Hindlimb muscle (tissue), 1 donor: ENCODE measurements at places on chromosomes 2 and 18.

GRCh38 chr18:57447154-57447621 is 12.0 kb downstream of the ONECUT2 start:
- DNase-seq, result peak; percentile 47

DNA sequence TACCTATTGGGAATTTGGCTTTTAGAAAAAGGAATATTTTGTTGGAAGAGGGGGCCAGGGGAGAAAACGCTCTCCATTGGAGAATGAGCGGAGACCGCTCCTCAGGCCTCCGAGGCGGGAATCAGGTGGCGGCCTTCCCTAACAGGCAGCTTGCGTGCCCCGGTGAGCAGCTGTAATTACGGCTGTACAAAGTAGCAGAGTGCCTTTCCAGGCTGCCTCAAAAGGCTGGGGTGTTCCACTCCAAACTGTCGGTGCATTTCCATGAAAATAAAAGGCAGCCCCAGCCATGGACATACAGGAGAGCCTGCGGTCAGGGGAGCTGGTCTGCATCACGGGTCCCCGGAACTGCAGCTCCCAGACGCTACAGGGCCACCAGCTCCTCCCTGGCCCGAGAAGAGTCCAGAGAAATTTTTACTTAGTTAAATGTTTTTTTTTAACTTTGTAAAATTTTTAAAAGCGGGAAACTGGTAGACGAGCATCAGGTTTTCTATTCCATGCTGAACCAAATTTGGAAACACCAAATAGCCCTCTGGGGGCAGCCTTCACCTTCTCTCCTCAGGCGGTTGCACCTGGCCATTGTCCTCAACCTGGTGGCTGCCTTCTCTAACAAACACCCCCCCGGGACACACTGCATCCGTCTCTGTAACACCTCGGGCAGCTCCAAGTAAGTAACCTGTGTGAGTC is 209.3 kb upstream of the SALL3 start:
- DNase-seq, result no peak

GRCh38 chr18:28412521-28412920 is 235.6 kb upstream of the CDH2 start:
- no peak for DNase-seq

DNA sequence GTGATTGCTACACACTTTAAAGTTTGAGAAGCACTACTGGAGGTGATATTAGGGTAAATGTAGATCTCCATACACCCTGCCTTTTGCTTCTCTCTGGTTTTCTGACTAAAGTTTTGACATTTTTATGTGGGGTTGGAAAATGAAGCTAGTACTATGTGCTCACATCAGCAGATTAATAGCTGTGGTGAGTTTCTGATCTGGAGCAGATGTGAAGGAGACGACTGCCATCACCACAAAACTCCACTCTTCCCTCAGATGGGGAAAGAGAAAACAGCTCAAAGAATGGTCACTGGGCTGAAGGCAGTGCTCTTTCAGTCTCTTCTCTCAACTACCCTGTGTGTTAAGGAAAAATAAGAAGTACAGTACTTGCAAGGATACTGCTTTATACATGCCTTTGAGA is 37.2 kb downstream of the PLEKHA3 start:
- no peak for DNase-seq

- DNase-seq, result no peak
These were observed 76.8 kb downstream of the POLR1A start for GRCh38 chr2:86028766-86029381.

- no peak for DNase-seq
These were observed 70.3 kb upstream of the PSME4 start for GRCh38 chr2:54041135-54041534.

DNA sequence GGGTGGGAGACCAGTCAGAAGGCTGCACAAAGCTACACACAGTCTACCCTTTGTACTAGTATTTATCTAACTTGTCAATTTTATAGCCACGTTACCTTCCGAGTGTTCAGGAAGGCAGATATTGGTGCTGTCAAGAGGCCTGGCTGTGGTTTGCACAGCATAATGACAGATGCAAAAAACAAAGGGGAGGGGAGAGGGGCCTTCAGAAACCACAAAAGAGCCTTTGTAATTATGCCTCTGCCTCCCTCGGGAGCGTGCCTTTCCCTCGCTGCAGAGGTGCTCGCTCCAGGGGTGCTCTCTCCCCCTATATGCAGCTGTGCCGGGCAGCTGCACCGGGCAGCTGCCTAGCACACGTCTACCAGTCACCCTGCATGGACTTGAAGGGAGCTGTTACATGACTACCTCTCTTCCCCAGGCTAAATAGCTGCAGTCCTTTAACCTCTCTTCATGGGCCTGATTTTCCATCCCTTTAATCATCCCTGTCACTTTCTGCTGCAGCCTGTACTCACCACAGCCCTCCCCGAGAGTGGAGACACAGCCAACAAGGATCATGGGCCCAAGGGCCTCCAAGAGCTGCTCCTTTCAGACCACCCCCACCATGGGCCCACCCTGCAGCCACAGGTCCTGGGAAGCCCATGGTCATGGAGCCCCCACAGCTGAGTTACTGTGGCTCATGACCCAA is 168.4 kb upstream of the PKDCC start:
- no peak for DNase-seq

- DNase-seq, result no peak
These were observed 217.7 kb downstream of the SOCS6 start for GRCh38 chr18:70506511-70506910.

GRCh38 chr2:50641633-50642032 is 390.3 kb downstream of the NRXN1 start:
- DNase-seq, result no peak

DNA sequence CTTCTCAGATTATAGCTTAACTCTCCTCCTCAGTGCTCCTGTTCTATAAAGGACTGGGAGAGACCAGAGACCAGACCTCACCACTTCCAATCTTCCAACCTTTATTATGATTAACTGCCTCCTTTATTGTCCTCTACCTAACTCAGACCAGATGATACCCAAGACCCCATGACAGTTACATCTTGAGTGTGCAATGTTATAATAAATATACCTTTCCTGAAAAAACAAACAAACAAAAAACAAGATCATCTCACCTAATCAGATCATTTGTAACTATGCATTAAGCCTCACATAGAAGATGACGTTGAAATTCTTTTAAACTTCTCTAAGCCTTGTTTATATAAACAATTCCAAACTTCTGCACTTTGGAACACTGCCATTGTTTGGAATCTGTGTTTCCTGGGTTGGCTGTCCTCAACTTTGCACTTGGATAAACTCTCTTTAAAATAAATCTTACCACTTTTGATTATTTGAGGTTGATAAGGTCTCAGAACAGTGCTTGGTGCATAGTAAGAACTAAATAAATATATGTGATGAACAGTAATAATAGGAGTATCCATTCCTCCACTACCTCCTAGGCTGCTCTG is 342.7 kb downstream of the TDRD15 start:
- no peak for DNase-seq

DNA sequence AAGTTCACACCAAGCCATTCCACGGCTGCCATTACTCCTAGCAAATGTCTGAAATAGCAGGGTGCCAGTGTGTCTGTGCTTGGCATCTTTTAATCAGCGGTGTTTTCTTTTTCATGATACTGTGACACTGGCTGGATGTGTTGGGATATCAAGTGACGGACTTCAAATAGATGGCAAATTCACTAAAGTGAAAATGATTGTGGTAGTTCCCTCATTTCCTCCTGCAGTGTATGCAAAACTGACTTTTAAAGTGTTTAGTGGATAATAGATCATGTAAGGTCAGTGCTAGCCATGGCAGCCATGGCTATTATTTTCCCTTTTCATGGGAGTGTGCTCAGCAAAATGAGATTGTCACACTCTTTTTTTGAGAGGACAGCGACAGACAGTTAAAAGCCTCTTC is 261.5 kb upstream of the SIX3 start:
- DNase-seq, result no peak

DNA sequence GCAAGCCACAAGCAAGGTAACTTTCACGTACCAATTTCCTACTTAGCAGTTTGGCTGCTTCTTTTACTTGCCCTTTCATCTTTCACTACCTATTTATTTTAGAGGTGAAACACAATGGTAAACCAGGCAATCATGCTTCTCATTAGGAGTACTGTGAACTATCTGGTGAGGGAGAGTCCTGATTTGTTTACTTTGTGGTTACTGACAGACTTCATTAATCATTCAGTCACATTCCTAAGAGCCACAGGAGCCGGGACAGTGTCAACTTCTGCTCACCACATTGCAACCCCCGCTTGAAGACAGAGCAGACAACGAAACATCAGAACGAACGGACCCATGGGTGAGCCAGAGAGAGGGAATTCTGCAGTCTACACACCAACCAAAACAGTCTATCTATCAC is 28.8 kb downstream of the TUBB6 start:
- DNase-seq, result no peak

GRCh38 chr2:149768320-149768799 is 180.8 kb upstream of the MMADHC start:
- no peak for DNase-seq

- no peak for DNase-seq
These were observed 99.4 kb downstream of the TWIST2 start for GRCh38 chr2:238947243-238947760.

GRCh38 chr18:67068608-67069007 is 447.9 kb downstream of the DSEL start:
- DNase-seq, result no peak

DNA sequence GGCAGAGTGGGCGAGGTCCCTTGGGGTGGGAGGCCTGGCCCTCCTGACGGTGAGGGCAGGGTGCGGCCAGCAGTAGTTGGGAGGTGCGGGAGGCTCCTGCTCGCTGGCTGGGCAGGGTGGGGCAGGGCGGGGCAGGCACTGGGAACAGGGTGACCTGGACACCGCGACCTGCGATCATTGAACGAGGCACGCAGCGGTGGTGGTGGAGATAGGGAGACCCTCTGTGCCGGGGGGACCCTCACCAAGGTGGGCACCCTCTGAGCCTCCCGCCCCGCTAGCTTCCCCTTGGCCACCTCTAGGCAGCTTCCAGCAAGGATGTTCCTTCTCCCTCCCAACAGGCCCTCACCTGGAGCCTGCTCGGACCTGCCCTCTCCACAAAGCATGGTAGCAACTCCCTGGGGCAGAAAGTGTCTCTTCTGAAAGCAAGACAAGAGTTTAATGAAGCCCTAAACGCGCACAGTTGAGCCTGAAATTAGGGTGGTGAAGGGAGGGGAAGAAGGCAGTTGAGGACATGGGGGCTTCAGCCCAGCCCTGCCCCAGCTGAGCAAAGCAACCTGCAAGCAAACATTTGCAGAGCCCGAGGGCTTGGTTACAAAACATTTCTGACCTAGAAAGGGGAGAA is 15.4 kb upstream of the FOSL2 start:
- no peak for DNase-seq

DNA sequence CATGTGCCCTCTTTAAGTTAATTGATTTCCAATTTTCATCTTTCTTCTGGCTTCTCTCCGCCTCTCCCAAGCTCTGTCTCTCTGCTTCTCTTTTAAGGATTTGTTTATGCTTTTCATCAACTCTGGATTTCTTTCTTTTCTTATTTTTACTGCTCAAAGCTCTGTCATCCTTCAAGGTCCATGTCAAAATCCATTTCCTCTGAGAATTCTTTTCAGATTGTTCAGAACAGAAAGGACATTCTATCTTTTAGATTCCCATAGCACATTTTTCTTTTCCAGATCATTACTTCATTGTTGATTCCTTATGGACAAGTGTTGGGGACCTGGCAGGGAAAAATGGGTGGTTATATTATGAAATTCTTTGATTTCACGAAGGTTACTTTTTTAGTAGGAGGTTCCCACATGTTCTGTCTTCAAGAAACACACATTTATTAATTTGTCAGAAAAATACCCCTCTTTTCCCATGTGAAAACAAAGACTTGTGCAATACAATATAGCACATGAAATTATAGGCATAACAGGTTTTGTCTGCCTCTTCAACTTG is 12.3 kb downstream of the PMAIP1 start:
- no peak for DNase-seq

DNA sequence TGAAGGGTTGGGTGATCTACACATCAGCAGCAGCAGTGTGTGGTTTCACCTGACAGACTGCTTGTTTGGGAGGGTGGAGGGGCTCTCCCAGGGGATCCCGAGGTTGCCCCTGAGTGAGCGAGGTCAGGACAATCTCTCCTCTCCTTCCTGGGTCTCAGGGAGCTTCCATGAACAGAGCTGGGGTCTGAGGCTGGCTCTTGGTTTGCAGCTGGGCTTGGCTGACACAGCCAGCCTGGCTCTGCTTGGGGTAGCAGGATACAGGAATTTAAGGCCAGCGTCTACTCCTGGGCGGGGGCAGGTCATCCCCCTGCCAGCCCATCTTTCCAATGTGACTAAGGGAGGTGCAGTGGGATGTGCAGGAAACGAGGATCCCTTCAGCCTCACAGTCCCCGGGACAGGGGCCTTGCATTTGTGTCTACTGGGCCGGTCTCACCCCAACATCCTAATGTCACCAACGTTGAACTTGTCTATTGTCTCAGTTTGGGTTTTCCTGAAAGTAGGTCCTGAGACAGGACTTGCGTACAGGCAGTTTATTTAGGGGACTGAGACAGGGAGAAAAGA is 262.6 kb upstream of the HDAC4 start:
- no peak for DNase-seq

DNA sequence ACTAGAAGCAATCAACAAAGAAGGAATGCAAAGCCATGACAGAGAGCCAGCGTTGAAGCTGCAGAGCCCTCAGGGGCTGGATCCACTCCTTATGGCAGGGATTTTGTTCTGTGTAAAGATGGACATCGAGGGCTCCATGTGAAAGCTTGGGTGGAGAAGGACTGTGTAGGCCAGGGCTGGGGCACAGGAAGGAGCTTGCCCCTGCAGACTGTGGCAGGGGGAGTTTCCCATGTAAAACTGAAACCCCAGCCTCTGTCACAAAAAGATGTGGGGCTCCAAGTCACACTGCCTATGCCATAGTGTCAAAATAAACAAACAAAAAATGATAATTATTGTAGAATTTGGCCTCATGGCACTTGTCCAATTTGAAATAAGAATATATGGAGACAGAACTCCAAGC is 408.7 kb upstream of the HS6ST1 start:
- DNase-seq, result no peak
